ENCODE measurements at places on chromosomes 2 and 18.

- DNase-seq = no peak
Observed at GRCh38 chr2:46416739-46417403, 62.5 kb upstream of the TMEM247 start.

- no peak for DNase-seq
Observed at GRCh38 chr18:23722646-23723045, 33.4 kb downstream of the LAMA3 start.

GRCh38 chr2:28311660-28312249, 80.9 kb upstream of the FOSL2 start:
- no peak for DNase-seq

- DNase-seq = no peak
Observed at GRCh38 chr2:15912203-15912602, 28.1 kb upstream of the MYCN start.

- DNase-seq = no peak
Observed at GRCh38 chr2:98233941-98234340, 112.3 kb upstream of the CNGA3 start.

DNA sequence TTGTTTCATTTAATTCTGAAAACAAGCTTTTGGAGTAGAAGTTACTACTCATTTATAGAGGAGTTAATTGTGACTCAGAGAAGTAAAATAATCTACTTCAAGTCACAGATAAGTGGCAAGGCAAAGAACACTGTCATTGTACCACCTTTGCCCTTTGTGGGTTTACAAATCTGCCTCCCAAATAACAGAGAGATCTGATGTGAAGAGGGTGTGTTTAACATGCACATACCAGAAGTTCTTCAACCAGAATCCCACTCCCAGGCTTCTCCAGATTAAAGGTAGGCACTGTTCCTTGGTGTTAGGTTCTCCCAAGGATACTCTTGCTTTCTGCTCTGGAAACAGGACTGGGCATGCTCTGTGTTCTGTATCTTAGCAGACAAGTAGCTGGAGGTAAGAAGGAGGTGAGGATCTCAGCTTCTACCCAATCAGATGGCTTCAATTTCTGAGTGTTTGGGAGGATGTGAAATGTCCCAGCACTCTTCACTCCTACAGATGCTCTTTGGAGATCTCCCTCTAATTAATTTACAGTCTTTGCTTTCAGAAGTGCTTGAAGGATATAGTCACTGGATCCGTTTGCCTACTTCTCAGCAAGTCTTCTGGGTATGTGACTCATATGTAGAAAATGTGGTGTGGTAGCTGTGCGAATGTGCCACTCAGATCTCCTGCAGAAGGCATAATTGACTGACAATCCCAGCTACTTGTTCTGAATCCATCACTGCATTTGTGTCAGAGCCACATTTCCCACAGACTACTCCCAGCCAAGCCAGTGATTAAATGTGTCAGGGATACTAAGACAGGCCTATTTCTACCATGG, 111.1 kb downstream of the KLHL14 start:
- no peak for DNase-seq

GRCh38 chr2:3595404-3595803, 492 bp downstream of the COLEC11 start:
- DNase-seq = no peak

GRCh38 chr2:200498402-200499162, 11.3 kb downstream of the KCTD18 start:
- no peak for DNase-seq

GRCh38 chr2:100197631-100198153, 55.3 kb upstream of the AFF3 start:
- DNase-seq = no peak

DNA sequence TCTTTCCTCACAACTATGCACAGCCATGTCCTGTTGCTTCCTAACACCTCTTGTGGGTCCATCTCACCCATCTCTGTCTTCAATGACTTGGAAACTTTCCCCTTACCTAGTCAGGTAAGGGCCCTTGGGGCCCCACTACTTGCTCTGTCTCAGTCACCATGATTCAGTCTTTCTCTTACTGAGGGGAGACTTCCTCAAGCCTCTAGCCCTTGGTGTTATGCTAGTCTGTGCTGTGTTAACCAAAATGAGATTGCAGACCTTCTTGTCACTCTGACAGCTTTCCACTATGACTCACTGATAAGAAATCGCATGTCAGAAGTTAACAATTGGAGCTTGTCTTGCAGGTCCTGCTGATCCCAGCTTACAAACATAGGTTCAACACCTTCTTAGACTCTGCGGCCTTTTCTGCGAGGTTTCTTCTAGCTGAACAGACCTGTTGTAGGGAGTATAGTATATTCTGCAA, 65.3 kb downstream of the WDR75 start:
- DNase-seq = no peak

DNA sequence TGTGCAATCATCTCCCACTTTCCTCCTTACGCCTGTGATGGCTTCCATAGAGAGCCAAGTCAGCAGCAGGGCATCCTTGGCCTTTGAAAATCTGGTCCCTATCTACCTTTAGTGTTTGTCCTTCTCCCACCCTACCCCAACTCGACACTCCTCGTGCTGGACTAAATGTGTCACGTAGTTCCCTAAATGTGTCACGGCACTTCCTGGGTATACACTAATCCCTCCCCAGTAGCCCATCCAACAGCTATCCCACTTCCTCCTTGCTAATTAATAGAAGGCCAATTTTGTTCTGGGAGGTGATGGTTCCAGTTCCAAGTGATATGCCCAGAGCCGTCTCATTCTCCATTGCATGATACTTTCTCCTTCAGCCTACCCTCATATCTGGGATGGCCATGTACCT, 36.5 kb upstream of the ZFP36L2 start:
- DNase-seq = no peak

- DNase-seq = no peak
Observed at GRCh38 chr18:9712130-9712577, 4.1 kb downstream of the RAB31 start.

DNA sequence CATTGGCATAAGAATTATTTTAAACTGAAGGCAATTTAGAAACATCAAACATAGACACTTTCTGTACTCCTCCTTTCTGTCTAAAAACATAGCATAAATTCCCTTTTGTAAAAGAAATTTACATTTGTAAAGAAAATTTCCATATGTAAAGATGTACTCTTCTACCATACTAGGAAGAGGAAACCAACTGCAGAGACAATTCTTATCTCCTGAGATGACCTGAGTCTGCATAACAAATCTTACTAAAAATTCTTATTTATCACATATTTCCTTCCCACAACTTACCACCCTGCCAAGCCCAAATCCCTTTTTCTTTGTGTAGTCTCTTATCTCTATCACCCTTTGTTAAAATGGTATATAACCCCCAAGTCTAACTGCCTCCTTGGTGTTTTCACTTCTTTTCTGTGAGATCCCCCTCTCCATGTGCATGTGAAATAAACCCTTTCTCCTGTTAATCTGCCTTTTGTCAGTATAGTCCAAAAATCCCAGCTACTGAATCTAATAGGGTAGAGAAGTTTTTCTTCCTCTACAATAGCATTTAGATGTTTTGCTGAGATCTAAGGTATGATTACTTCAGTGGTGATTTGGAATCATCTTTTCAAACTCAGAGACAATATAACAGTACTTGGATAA, 81.0 kb downstream of the CHN1 start:
- DNase-seq = no peak

GRCh38 chr2:55482186-55482884, 37.2 kb upstream of the CFAP36 start:
- no peak for DNase-seq

DNA sequence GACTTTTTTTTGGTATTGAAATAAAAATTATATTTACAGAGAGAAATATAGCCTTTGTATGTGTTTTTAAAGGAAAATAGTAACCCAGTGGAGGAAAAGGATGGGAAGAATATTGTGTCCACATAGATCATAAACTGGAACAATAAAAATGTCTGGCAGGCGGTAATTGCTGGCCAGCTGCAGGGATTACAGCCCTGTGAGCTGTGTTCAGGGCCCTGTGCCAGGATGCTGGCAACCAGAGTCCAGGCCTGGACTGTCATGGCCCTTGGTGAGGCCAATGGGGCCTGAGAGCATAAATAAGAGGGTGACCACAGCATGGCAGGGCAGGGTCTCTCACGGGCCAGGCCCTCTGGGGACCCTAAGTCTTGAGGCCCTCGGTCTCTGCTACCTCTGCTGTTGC, 171.2 kb downstream of the ACOXL start:
- DNase-seq = no peak

GRCh38 chr2:101879466-101879865, 112.3 kb upstream of the IL1R2 start:
- no peak for DNase-seq

DNA sequence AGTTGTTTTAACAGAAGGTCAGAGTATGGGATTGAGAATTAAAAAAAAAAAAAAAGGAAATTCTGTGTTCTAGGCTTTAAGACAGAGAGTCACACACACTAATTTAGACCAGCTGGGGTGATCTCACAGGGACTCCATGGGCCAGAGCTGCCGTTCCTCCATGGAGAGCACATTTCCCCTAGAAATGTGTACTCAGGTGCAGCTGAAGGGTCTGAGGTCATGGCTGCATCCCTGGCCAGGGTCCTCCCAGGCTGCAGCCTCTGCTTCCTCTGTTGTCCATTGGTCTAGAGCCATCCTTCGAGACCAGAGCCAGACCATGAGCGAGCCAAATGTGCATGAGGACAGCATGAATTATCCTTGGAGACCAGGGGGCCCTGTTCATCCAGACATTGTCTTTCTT, 190.1 kb upstream of the TNP1 start:
- no peak for DNase-seq

Data from Jurkat, Clone E6-1 (cell line).